ENCODE measurements at places on chromosomes 7 and 10.

DNA sequence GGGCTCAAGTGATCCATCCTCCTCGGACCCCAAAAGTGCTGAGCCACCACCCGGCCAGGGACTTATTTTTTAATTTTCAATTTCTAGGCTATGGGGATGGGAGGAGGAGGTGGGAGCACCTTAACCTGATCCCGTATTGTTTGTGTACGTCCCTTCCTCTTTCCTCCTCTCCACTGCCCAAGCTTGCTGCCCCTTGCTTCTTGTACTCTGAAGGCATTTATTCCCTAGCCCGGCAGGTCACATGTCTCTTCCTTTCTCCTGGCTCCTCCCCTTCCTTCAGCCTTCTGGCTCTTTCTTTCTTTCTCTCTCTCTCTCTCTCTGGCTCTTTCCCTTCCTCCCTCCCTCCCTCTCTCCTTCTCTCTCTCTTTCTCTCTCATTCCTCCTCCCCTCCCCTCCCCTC is 56.0 kb downstream of the COL26A1 start:
- DNase-seq: no peak

DNA sequence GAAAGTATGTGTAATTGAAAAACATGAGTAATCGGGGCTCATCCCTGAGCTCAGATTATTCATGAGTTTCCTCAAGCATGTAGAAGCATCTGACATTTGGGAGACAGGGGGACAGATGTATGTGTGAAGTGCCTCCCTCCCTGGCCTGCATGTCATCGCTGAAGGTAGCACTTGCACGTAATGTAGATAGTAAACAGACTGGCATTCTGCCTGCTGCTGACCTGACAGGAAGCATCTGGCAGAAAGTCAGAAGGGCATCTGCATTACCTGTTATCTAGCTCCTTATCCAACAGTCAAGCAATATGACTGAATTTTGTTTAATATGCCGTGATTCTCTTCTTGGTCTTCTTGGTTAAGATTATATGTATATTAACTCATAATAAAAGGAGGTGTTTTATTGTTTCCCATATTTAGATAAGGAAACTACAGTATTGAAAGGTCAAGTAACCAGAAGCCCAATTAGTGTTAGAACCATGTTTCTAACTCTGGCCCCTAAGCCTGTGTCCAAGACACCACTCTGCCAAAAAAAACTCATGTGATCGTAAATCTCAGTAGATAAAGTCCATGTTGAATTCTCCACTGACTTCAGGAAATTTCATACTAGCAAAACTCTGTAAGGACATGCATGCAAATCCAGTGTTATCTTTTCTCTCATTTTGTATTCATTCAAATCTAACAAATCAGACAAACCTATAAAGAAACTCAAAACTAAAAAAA is 918.1 kb upstream of the MBL2 start:
- DNase-seq: no peak

DNA sequence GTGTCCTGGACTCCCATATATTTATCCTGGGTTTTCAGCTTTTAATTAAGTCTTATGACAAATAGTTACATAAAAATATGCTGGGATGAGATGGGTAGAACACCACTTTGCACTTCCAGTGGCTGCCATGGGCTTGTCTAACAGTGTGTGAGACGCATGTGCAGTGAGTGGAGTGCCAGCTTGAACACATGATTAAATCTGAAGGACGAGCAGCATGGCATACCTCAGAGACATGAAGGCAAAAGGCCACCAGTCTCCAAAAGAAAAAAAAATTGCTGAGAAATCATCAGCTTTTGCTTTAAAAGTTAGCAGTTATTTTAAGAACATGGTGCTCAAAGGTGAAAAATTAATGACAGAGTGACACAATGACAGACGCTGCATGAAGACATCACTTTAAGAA is 139.0 kb upstream of the ADCY1 start:
- no peak for DNase-seq

- no peak for DNase-seq
Measured at GRCh38 chr10:2874963-2875362, 192.4 kb upstream of the PFKP start.

- DNase-seq: no peak
Measured at GRCh38 chr10:79181227-79181626, 112.5 kb downstream of the ZMIZ1 start.

DNA sequence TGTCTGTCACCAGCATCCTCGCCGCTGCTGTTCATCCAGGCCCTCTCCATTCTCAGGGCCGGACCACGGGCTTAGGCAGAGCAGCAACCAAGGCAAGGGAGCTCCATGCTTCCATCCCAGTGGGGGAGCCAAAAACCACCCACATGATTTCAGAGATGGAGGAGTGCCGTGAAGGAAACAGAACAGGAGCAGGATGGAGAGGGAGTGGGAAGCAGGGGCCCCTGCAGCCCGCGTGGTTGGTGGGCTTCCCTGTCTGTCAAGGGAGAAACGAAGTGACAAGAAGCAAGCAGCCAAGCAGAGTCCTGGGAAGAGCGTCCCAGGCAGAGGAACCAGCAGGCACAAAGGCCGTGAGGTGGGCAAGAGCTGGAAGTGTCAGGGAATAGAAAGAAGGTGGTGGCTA is 95.7 kb downstream of the SLIT1 start:
- no peak for DNase-seq

- no peak for DNase-seq
Measured at GRCh38 chr7:143230602-143231457, 9.0 kb downstream of the TAS2R40 start.

GRCh38 chr7:138662076-138662990 is 38.8 kb downstream of the SVOPL start:
- DNase-seq: no peak

- no peak for DNase-seq
Measured at GRCh38 chr7:104978460-104978859, 35.5 kb upstream of the KMT2E start.

All from liver (tissue), 10 donors.